ENCODE measurements at places on chromosomes 2 and 18.
A peak's percentile ranks its signal among the peaks of the same experiment; 100 is the strongest.

DNA sequence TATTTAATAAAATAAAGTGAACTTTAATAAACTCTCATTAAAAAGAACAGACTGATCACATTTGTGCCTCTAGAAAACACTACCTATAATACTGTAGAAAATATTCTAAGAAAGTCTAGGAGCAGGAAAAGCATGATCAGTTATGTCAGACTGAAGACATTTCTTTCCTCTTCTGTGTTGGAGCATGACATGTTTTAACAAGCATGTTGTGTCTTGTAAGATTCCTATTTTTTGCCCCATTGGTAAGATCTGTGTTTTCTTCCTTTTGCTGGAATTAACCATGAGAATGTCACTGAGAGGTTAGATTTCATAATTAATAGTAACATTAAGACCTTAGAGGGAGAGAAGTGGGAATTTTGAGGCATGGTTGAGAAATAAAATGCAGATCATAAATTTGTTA is 27.7 kb downstream of the LAMA3 start:
- no peak for DNase-seq

DNA sequence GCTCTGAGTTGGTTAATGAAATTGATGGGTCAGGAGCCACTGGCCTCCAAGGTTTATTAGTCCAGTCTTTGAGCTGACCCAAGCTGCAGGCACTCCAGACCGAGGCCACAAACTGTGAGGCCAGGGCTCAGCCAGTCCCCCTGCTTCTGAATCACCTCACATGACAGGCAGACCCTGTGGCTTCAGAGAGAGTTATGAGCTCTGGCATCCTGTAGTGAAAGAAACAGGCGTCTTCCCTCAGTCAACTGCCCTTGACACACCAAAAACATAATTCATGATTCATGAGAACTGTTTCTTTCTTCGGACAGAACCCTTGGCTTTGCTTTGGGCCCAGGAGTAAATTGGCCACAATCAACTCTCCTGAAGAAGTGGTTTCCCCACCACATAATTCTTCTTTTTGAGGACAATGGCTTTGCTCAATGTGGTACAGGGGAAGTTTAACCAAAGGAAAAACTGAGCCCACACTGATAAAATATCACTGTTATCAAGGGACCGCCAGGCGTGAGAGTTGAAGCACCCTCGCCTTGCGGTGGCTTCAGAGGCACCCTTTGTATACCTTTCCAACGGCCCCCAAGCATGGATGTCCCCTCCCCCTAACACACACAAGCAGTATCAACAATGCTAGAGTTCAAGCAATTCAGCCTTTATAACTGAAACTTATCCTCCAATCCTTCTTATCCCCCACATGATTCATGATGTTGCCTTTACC is 226.9 kb downstream of the CYRIA start:
- no peak for DNase-seq

- DNase-seq, result no peak
Measured at GRCh38 chr2:106531676-106532214, 44.6 kb downstream of the CD8B2 start.

- no peak for DNase-seq
Measured at GRCh38 chr2:222842491-222843174, 18.2 kb upstream of the ACSL3 start.

- peak; percentile 36 for DNase-seq
Measured at GRCh38 chr18:12934454-12935071, 13.2 kb upstream of the SEH1L start.
